ENCODE measurements at places on chromosomes 7 and 10.

DNA sequence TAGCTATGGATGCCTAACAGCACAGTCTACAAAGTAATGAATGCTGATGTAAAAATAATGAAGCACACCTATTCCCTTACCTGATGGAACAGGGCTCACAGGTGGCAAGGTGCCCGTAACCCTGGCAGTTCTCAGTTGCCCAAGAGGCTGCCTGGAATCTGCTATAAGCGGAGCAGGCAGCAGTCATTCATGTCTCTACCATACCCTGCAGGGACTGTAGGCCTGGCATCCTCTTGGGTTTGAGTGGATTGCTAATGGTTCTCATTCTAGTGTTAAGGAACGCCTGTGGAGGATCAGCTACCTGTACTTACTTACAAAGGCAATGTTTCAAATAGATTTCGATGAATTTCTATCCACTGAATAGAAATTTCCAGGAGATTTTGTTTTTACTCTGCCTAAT is 38.4 kb downstream of the BAIAP2L1 start:
- DNase-seq: no peak

DNA sequence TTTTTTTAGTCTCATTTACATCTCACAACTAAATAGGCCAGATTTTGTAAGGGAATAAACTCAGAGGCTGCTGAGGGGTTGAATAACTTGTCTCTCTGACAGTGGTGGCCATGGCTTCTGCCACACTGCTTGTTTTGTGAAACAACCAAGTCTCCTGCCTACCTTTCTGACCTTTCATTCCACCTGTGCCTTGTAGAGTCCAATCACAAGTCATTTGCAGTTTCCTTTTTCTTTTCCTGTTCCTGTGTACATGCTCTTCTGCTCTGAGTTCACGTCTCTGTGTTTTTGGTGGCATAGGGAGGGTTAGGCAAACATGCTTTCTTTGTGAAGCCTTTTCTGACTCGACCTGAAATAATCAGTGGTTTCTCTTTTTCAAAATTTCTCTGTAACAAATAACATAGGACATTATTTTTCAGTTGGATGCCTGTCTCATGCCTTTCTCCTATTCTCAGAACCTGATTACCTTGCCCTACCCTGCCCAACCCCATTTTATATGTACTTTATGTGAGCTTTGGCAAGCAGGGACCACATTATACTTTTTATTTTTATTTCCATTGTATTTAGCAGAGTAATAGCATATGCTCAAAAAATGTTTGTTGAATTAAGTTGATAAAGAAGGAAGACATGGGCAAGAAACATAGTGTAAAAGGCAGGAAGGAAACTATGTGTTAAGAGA is 81.7 kb downstream of the HDAC9 start:
- DNase-seq: no peak

- no peak for DNase-seq
Observed at GRCh38 chr7:11592699-11593098, 239.3 kb downstream of the THSD7A start.

DNA sequence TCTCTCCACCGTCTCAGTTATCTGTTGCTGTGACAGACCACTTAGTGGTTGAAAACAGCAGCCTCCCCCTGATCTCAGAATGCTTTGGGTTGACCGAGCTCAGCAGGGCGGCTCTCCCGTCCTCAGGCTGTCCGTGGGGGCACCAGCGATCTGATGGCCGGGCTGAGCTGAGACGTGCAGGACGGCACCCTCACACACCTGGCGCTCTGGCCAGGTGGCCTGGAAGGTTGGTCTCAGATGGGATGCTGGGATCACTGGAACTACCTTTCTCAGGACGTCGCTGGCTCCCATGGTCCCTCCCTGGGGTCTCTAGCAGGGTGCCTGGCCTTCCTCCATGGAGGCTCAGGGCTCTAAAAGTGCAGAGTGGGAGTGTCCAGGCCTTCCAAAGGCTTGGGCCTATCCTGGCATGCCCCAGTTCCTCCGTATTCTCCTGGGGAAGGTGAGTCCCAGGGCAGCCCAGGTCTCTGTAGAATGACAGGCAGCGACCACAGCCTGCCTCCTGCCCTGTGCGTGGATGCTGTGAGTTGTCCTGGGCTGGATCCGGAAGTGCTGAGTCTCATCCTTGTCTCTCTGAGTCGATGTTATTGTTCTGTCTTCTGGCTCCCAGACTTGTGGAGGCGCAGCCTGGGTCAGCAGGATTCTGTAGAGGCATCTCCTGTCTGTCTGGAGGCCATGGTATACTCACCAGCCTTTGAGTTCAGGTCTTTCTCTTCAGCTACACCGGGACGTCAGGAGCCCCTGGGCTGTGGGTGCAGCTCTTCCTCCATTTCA is 12.2 kb upstream of the PWWP2B start:
- DNase-seq: no peak

GRCh38 chr10:68027429-68027828 is 47.7 kb downstream of the HERC4 start:
- DNase-seq: no peak

DNA sequence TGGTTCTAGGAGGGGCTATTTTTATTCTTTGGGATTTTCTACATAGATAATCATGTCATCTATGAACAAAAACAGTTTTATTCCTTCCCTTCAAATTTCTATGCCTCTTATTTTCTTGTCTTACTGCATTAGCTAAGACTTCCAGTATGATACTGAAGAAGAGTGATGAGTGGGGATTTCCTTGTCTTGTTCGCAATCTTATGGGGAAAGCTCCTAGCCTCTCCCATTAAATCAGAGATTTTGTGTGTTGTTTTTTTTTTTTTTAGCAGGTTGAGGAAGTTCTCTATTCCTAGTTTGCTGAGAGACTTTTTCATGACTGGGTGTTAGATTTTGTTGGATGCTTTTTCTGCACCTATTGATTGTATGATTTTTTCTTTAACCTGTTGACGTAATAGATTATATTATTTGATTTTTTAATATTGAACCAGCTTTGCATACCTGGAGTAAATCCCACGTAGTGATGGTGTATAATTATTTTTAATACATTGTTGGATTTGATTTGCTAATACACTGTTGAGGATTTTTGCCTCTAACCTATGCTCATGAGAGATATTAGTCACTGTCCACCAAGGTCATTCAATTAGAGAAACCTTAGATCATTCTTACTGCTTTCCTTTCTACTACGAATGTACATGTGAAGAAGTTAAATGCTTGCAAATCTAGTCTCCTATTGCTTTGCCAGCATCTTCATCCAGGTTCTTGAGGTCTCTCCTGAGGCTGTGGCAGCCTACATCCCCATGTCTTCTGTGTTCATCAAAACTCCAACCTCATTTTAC is 6.5 kb downstream of the ATP5F1C start:
- DNase-seq: no peak

GRCh38 chr10:102658802-102659201 is 14.5 kb downstream of the TRIM8 start:
- DNase-seq: no peak

GRCh38 chr10:107442035-107442505 is 277.6 kb upstream of the SORCS1 start:
- DNase-seq: no peak

Measured in HFFc6 (cell line).